Stimulated activated CD4-positive, alpha-beta T cell treated with anti-CD3 and anti-CD28 coated beads, Interleukin-2, amount 100 ng/mL, for 48 hours (primary cell): ENCODE measurements at places on chromosomes 11 and 22.

DNA sequence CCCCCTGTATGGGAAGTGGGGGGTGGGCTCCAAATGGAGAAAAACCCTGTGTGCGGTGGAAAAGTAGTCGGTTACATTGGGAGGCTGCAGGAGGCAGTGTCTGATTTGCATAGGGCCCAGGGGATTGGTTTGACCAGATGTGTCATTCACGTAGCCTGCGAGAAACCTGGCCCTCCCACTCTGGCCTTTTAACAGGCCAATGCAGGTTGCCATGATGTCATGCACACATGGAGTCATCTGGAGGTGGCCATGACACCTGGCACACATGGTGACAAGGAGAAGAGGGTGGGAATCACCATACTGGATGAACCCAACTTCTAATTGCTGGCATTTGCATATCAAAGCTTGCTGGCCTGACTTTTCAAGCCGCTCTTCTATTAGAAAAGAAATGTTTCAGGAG, 50.6 kb downstream of the FAM181B start:
- no peak for DNase-seq

DNA sequence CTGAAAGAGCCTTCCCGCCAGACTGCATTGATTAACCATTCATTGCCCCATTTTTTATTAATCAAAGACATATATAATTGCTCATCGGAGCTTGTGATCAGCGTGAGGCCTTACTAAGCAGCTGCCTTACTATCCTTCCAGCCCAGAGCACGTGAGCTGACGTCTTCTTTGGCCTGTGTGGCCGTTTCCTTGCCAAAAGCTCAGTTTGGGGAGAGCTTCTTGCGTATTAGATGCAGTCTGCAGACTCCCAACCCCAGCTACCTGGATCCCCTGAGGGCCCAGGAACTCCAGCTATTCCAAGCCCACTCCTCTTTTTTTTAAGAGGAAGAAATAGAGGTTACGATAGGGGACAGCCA, 784 bp upstream of the SLC43A3 start:
- no peak for DNase-seq

DNA sequence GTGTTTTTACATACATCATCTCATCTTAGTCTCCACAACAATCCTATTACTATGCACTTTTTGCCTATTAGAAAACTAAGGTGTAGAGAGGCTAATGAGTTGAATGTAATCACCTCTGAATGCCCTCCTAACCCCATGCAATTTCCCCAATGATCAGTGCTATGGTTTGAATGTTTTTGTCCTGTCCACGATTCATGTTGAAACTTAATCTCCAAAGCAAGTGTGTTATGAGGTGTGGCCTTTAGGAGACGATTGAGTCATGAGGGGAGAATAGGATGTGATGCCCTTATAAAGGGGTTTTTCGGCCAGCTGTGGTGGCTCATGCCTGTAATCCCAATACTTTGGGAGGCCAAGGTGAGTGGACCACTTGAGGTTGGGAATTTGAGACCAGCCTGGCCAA, 2.0 kb upstream of the CCDC73 start:
- DNase-seq = no peak

- DNase-seq = no peak
Measured at GRCh38 chr22:31091106-31091975, 10.2 kb downstream of the SMTN start.

DNA sequence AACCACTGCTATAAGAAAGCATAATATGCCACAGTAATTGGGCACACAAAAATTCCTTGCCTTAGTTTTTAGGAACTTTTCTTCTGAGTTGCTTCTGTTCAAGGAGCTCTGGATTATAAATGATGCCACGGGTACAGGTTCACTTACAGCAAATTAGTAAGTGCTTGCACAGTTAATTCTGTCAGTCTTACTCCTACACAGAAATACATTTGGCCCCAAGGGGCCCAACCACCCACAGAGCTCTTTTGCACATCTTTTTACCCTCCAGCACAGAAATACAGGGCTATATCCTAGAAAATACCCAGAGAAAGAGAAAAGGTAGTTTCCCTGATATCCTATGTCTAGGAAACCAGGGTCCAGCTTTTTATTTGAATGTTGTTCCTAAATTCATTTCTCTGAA, 86.6 kb upstream of the CHRM4 start:
- DNase-seq = no peak

GRCh38 chr11:1087961-1088926, 13.6 kb downstream of the MUC2 start:
- DNase-seq = no peak

DNA sequence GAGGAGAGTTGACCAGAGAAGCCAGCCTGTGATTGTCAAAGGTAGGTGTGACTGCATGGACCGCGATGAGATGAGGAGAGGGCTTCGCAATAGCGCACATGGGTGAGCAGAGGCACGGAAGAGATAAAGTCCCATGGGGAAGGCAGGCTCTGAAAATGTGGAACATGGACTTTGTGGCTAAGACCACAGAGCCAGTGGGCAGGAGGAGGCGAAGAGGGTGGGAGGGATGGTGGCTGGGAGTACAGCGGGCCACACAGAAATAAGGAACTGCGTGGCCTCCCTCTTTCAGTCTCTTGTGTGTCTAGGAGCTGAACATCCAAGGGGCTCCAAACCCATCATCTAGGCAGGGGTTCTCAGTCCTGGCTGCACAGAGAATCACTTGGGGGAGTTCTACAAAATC, 98.6 kb downstream of the TENM4 start:
- DNase-seq = no peak

GRCh38 chr11:11382858-11383532, 29.9 kb upstream of the CSNK2A3 start:
- DNase-seq = no peak

DNA sequence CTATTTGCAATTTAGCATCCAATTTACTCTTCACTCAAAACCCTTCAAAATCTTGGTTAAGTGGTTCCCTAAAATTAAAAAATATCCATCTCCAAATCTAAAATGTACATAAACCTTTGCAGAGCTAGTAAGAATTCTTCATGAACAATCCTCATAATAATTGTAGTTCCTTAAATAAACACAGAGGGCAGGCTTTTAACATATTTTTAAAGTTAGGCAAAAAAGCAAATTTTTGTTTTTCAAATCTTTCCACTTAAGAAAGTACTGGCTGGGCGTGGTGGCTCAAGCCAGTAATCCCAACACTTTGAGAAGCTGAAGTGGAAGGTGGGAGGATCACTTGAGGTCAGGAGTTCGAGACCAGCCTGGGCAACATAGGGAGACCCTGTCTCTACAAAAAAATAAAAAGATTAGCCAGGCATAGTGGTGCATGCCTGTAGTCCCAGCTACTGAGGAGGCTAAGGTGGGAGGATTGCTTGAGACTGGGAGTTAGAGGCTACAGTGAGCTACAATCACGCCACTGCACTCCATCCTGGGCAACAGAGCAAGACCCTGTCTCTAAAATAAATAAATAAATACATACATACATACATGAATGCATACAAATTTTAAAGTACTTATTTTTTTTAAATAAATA, 25.1 kb upstream of the PLAAT3 start:
- no peak for DNase-seq

DNA sequence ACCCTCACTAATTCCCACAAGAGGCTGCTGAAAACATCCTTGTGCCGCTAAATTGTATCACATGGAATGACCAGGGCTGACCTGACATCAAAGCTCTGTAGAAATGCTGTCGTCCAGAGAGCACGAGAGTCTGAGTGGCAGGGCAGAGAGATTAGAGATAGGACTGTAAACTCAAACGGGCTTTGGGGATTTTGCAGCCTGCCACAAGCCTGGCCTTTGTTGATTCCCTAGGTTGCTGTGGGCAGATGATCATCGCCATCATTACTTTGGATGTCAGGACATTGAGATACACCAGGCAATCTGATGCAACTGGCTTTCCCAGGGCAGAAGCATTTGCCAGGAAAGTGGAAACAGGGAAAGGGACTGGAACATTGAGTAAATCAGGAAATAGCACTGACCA, 131.6 kb downstream of the ETS1 start:
- DNase-seq = no peak

DNA sequence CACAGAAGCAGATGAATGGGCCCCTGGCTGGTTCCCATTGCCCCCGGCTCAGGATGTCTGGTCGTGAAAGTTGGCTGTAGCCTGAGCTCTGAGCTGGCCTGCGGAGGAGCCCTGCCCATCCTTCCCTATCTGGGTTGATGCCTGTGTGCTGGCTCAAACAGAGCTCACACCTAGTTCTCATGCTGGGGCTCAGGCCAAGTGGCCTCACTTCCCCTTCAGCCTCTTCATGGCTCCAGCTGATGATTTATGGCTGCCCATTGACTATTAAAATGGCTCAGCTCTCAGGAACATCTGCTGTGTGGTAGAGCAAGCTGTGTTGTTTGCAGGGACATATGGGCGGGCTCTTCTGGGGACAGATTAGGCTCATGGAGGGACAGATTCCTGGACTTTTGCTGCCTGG, 64.7 kb downstream of the ADAMTS15 start:
- no peak for DNase-seq

GRCh38 chr11:110028921-110029320, 64.3 kb upstream of the ZC3H12C start:
- DNase-seq = no peak

DNA sequence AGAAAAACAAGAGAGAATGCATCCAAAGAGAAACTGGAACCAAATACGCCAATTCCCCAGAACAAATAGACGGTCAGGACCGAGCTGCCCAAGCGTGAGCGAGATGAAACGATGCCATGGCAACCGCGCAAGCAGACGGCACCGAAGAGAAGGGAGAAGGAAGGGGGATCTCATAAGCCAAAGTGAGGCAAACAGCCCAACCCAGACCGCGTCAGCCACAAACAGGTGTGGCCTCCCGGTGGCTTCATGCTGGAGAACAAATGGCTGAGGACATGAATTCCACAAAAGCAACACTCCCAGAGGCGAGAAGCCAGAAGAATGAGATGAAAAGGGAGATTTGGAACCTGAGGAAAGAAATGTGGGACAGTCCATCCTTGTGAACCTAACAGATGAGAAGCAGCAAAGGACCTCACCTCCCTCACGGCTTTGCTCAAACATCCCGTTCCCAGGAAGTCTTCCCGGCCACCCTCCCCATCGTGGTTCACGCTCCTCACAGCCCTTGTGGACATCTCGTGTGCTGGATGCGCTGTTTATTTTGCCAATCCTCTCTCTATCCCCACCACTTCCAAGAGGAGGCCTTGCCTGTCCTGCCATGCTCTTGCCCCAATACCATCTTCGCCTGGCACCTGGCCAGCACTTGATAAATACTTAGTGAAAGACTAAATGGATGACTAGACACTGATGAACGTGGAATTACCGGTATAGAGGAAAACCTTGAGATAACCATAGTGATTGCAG, 89.1 kb upstream of the RTL6 start:
- no peak for DNase-seq
